GM23248 (cell line): ENCODE measurements at places on chromosomes 7 and 10. TPM values are rescaled to one million over a fixed set of nuclear protein-coding genes. Genes with fewer than 3 reads are reported as not detected.

- no peaks in the 10 kb centered on the region for H3K27me3 ChIP-seq
- no peak overlapping the region for H3K27ac ChIP-seq
- peaks cover 29% of the 10 kb centered on the region; the same call in 1 of the 2 replicates for H3K36me3 ChIP-seq
- H3K4me3 ChIP-seq, result no peak overlapping the region
- DNase-seq, result peak; percentile 13
Measured at GRCh38 chr7:50607524-50608125, 42.4 kb upstream of the DDC start.

DNA sequence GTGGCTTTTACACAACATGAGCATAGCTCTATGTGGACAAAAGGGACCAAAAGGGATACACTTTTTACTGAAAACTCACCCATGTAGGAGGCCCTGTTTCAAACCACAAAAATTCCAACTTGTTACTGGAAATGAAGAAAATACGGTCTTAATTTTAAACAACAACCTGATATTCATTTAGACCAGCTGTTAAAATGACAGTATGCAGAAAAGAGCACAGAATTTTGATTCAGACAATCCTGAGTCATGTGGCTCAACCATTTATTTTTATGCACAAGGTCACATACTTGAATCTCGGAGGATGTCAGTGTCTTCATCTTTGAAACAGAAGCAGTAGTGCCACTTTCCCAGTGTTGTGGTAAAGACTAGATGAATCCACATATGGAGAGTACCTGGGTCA is 426.5 kb upstream of the NFE2L3 start:
- H3K4me3 ChIP-seq, result no peak overlapping the region
- H3K36me3 ChIP-seq, result no peaks in the 10 kb centered on the region
- no peaks in the 10 kb centered on the region for H3K4me1 ChIP-seq
- 0 out of 2 replicates have a peak, but pooled peaks cover 8% of the 10 kb centered on the region for H3K27me3 ChIP-seq
- H3K27ac ChIP-seq, result no peak overlapping the region

DNA sequence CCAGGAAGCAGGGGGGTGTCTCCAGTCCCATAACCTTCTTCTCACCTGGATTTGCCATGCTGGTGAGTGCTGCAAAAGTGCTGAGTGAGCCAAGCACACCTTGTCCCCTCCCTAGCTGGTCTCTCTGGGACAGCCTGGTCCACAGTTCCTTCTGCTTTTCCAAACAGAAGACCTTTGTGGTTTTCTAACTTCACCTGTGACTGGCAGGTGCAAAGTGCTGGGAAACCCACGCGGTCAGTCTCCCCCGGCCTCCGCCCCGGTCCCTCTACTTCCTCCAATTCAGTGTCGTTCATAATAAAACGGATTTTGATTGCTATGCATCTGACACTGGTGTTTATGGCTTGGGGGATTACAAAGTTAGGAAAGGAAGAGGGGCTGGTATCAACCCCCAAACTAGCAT is 37.1 kb downstream of the RBAK start:
- no peak overlapping the region for H3K27ac ChIP-seq
- no peak overlapping the region for H3K4me3 ChIP-seq
- DNase-seq, result no peak
- H3K36me3 ChIP-seq, result no peaks in the 10 kb centered on the region
- H3K27me3 ChIP-seq, result peaks cover 9% of the 10 kb centered on the region; the same call in 1 of the 2 replicates

DNA sequence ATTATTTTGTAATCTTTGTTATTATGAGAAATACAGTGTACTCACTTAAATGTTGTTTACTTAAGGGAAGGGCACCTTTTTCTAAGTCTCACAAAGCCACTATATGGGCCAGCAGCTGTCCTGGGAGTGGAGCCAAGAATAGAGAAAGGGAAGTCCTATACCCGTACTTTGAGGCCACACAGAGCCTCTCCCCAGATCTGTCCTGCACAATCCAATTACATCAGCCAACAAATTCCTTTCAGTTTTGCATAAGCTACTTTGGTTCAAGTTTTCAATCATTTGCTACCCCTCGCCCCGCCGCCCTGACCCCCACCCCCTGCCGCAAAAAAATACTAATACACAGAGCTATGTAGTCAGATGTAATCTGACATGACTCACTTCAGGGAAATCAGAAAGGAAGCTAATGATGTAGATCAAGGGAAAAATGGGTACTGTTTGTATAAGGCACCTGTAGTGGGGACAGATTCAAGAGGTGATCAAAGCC is 297.4 kb upstream of the NEBL start:
- no peak for DNase-seq
- H3K36me3 ChIP-seq, result no peaks in the 10 kb centered on the region
- no peak overlapping the region for H3K4me3 ChIP-seq
- no peaks in the 10 kb centered on the region for H3K4me1 ChIP-seq
- H3K27ac ChIP-seq, result no peak overlapping the region

GRCh38 chr10:84542522-84543490 is 214.4 kb downstream of the CCSER2 start:
- no peaks in the 10 kb centered on the region; the same call in 1 of the 2 replicates for H3K27me3 ChIP-seq
- no peak overlapping the region for H3K27ac ChIP-seq
- DNase-seq, result no peak
- H3K4me1 ChIP-seq, result peaks cover 12% of the 10 kb centered on the region
- H3K36me3 ChIP-seq, result no peaks in the 10 kb centered on the region
- H3K4me3 ChIP-seq, result no peak overlapping the region

DNA sequence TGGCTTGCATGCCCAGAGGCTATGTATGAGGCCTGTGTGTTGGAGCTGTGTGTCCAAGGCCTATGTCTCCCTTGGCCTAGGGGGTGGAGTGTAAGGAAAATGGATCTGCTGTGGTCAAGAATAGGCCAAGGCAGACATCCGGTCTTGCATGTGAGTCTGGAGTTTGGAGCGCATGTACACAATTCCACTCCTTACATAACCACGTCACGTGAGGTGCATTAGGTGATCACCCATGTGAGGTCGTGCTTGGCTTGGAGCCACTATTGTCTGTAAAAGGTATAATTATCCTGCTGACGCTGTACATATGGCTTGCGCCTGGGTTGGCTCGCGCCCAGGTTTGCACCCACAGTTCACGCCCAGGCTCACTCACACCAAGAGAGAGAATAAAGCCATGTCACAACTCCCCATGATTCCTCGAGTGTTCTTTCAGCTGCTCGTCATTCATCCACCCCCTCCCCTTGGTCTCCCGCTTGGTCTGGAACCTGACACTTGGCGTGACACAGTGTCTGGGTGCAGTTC is 105.5 kb downstream of the BICC1 start:
- H3K4me1 ChIP-seq, result peaks cover 24% of the 10 kb centered on the region
- no peak overlapping the region for H3K4me3 ChIP-seq
- H3K27me3 ChIP-seq, result no peaks in the 10 kb centered on the region
- no peak for DNase-seq

AKAP9 gene
- total RNA-seq, result 24.1 and 24.7 TPM in 2 replicates

CPN1 gene
- total RNA-seq, result not detected in 2 replicates

OPALIN gene
- total RNA-seq, result not detected in 2 replicates

RHOBTB1 gene
- total RNA-seq, result 14.6 and 16.2 TPM in 2 replicates

PTPN20 gene
- 0.22 TPM in 1 of 2 replicates, not detected in the other for total RNA-seq
